ENCODE measurements at places on chromosomes 16 and 17.
A peak's percentile ranks its signal among the peaks of the same experiment; 100 is the strongest.

DNA sequence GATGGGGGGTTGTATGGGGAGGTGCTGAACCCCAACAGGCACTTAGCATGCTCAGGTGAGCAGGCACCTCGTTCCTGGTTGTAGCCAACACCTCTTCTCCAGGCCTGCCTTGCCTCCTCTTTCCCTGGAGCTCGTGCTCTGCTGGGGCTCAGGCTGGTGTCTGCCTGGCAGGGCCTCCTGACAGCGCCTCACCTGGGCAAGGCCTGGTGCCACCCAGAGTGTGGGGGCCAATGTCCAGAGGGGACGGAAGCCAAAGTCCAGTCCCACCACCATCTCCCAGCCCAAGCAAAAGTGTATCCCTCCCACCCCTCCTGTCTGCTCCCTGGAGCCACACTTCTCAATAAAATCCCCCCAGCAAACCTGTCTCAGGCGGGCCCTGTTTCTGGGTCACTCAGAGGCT is 304.2 kb upstream of the TNRC6C start:
- DNase-seq, result no peak

- DNase-seq, result no peak
Measured at GRCh38 chr16:51151435-51151960, 428 bp upstream of the SALL1 start.

DNA sequence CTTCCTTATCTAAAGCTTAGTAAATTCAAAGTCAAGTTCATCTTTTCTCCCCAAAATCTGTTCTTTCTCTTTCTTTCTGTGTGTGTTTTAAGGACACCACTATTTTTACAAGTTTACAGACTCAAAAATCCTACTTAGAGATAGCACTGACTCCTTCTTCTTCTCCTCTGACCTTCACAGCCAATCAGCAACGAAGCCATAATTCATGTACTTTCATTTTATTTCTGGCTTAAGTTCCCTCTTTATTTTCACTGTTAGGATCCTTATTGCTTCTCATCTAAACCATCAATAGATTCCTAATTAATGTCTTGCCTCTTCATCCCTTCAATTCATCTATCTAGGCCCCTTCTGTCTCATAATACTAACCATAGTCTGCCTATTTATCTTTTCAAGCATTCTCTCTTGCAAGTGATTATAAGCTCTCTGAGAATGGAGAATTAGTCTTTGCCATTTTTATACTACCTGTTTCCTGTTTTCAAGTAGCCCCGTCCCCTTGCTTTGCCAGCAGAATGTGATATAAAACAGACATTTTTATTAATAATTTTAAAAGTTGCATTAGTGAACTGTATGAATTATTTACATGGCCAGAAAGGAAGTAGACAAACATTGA is 27.0 kb downstream of the CDC27 start:
- no peak for DNase-seq

DNA sequence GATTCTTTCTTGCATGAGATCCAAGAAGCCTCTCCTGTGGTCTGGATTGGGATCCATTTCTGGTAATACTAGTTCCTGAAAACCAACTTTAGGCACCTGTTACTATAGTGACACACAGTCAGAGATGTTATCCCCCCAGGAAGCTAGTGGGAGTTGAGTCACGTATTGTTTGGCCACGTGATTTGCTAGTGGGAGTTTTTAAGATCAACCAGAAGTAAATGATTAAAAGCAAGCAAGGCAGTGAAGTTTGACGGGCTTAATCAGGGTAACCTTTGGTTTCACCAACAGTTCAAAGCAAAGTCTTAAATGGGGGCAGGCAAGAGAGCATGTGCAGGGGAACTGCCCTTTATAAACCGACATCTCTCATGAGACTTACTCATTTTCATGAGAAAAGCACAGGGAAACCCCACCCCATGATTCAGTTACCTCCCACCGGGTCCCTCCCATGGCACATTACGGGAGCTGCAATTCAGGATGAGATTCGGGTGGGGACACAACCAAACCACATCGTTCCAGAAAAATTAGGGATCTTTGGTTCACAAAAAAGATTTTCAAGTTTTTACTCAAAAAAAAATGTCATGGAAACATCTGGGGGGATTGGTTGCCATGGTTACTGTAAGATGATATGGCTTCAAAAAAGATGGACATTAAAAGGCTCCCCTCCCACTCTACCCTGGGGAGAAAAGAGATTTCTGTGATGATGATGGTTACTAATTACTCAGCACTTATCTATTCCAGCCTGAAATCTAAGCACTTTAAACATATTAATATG is 483.1 kb upstream of the ERCC4 start:
- DNase-seq, result no peak

DNA sequence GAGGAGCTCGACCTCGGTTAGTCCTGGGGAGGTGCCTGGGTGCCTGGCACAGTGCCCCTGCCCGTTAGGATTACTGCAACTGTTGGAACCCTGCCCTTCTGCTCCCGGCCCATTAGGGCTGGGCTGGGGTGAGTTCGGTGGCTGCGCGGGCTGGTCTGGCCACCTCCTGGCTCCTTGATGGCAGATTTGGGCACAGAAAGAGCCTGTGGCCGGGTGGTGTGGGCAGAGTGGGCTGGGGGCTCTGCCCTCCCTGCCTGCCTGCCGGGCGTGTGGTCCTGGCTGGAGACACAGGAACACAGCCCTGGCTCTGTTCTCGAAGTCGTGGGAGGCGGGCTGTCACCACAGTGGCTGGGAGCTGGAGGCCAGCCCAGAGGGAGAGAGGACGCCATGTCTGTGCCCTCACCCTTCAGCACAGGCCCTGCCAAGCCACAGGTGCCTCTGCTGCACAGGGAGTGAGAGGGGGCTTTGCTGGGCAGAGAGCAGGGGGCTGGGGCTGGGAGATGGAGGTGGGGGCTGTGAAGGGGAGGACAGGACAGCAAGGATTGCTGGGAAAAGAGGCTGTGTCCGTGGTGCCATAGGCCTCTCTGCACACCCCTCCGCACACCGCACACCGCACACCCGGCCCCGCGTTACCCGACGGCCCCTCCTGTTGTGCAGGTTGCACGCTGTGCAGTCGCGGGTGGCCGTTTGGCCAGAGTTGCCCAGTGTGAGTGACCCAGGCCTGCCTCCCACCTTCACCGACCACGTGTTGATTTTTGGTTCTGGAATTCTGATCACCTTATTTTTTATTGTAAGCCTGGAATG is 236.6 kb upstream of the GSE1 start:
- no peak for DNase-seq

- DNase-seq, result peak; percentile 48
Measured at GRCh38 chr16:30896889-30897733, 697 bp downstream of the CTF1 start.

DNA sequence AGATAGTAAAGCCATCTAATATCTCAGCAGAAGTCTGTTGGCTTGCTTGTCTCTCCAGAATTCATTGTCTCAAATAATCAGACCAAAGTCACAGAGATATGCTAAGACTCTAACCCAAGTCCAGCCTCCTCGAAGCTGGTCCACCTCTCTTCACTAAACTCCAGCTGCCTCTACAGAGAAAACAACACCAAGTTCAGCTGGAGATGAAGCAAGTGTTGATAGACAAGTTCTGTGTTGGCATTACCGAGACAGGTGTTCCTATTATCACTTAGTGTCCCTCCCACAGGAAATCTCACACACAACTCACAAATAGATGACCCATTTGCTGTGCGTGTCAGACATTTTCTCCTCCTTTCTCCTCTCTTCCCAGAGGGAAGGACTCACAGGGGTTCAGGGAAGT is 164.4 kb upstream of the ANKFN1 start:
- no peak for DNase-seq

Data from keratinocyte (primary cell).